ENCODE measurements at places on chromosomes 1 and 21. TPM values are rescaled to one million over a fixed set of nuclear protein-coding genes. Genes with fewer than 3 reads are reported as not detected.

AVPR1B gene
- not detected for total RNA-seq

ENO1 gene
- total RNA-seq = 3,028 TPM

TNFAIP8L2 gene
- 24.2 TPM for total RNA-seq

ACTRT2 gene
- not detected for total RNA-seq

TEKT2 gene
- total RNA-seq = not detected
